A673 (cell line): ENCODE measurements at places on chromosomes 4 and X.

DNA sequence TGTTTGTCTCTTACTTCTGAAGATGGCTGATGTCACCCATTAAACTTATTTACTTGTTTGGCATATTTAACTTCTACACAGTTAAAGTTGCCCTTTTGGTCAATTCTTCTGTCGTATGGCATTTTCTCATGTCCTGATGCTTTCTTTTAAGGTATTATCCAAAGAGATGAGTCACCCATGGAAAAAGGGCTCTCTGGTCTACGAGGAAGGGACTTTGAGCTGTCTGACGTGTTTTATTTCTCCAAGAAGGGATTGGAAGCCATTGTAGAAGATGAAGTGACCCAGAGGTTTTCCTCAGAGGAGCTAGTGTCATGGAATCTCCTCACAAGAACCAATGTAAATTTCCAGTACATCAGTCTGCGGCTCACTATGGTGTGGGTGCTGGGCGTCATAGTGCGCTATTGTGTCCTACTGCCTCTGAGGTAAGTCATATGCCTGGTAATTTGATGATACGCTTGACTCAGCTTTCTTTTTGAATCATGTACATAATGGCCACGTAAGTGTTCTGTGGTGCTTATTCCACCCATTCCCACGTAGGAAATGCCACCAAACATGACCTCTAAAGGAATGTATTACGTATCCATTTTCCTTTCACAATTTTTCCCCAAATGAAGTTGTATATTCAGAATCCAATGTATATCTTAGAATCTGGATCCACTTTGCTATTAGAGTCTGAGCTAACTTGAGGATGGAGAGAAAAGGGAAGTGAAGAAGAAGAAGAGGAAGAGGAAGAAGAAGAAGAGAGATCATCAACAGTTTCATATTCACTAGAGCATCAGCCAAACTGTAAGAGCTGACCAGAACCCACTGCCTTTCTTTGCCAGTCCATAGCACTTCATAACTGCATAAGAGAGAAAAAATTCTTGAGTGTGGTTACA, 45.7 kb downstream of the GPAT3 start:
- DNase-seq = no peak

DNA sequence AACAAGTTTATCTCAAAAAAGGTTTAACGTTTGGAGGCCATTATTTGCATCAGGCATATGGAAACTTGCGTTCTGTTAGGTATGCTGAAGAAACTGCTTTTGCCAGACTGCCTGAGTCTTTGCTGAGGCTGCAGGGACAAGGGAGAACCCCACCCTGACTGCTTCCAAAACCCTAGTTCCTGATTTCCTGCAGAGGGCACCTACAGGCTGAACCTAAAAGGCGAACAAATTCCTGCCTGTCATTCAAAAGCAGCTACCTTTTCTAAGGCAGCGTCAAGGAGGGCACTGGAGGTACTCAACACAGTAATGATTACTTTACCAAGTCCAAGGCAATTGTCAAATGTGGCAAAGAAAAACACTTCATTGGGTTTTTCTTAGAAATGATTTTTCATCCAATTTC, 578 bp upstream of the CORIN start:
- DNase-seq = no peak

- peak; percentile 4 for DNase-seq
Measured at GRCh38 chr4:158161551-158162354, 11.1 kb downstream of the GASK1B start.

- DNase-seq = no peak
Measured at GRCh38 chr4:17785858-17786257, 4.4 kb upstream of the FAM184B start.
